ENCODE measurements at places on chromosomes 5 and 9. TPM values are rescaled to one million over a fixed set of nuclear protein-coding genes. Genes with fewer than 3 reads are reported as not detected.

GRCh38 chr5:14685757-14686156 is 21.2 kb downstream of the OTULIN start:
- no peak for DNase-seq

GRCh38 chr9:83523684-83524083 is 14.5 kb downstream of the FRMD3 start:
- no peak for DNase-seq

- DNase-seq: no peak
Measured at GRCh38 chr9:83313781-83314180, 224.4 kb downstream of the FRMD3 start.

DNA sequence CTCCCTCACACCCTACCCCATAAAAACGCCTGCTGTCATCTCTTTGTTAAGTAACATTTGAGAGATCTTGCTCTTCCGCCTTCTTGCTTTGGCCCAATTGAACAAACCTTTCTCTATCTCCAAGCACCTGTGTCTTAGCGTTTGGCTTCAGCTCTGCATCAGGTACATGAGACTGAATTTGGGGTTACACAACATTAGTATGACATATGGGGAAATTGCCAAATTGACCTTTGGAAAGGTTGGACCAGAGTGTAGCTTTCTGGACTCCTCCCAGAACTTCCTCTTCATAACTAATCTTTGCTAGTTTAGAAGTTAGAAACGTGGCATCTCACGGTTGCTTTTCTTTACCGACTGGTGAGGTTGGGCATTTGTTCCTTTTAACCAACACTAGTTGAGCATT is 3.5 kb upstream of the EXOSC3 start:
- no peak for DNase-seq

- DNase-seq: peak; percentile 57
Measured at GRCh38 chr9:136525841-136526499, 19.9 kb downstream of the NOTCH1 start.

DNA sequence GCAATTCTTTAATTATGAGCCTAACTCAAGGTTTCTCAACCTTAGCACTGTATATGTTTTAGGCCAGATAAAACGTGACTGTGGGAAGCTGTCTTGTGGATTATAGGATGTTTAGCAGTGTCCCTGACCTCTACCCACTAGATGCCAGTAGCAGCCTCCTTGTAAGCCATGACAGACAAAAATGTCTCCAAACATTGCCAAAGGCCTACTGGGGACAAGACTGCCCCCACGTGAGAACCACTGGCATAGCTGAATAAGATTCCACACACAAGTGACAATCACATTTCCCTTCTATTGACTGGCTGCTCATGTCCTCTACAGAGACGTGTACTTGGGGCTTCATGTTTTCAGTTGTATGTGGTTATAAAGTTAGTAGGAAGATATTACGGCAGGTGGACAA is 55.4 kb downstream of the GOLM1 start:
- no peak for DNase-seq

DNA sequence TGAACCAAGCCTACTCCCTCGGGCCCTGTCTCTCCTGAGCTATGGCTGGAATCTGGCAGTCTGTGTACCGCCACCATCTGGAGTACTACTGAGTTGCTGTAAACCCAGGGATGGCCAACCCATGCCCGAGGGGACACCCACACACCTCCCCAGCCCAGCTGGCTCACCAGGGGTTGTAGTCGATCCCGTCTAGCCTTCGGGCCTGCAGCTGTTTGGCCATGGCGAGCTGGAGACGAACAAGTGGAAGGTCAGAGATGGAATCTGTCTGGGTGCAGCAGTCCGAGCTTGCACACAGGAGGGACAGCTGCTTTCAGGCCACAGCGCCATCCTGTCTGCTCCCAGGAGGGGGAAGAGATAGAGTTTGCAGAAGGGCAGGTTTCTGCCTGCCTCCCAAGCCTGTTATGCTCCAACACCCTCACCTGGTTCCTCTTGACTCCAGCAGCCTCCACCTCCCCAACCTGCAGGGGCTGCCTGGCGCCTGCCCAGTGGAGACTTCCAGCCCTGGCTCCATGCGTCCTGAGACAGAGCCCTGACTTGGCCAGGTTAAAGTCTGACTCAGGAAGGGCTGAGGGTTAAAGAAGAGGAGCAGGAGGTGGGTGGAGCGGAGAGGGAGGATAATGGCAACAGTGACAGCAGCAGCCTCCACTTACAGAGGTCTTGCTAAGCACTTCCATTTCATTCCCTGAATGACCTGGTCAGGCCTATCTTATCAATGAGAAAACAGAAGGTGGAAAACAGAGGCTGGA is 15.8 kb upstream of the SPOUT1 start:
- no peak for DNase-seq

GRCh38 chr9:86413971-86414880 is 60.0 kb upstream of the TUT7 start:
- DNase-seq: no peak

DNA sequence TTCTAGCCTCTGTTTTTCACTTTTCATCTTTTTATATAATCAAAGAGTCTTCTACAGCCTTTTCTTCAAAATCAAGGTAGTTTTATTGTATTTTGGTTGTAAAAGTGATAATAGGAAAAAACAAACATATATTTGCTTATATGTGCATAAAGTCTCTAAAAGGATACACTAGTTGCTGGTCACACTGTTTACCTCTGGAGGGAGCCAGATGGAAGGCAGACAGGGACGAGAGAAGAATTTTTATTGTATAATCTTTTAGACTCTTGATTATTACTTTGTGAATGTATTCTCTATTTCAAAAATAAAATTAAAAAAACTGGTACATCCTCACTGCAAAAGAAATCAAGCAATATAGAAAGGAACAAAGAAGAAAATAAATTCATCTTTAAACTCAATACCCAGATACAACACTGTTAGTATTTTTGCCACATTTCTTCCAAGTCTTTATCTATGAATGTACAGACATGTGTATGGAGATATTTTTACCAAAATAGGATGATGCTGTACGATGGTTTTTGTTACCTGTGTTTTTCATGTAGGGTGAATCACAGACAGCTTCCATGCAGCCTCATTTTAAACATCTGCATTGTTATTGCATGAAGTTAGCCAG is 6.1 kb upstream of the RNF183 start:
- no peak for DNase-seq

GRCh38 chr9:117772960-117773359 is 68.8 kb downstream of the TLR4 start:
- DNase-seq: no peak

- no peak for DNase-seq
Measured at GRCh38 chr9:137237759-137238726, 3.0 kb upstream of the TUBB4B start.

DNA sequence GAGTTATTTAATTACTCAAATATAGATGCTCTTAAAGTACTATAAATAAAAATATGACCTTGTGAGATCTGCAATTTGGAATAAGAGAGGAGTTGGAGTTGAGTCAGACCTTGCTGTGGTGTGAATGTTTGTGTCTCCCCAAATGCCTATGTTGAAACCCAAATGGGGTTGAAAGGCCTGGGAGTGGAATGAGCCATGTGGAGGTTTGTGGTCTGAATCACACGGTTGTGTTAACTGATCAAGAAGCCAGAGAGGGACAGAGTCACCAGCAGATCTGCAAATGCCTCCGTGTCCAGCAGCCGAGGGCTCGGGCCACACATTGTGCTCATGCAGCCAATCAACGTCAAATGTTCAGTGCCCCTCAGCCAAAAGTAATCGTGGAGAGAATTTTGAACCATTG is 404.4 kb downstream of the ICE1 start:
- DNase-seq: no peak

DNA sequence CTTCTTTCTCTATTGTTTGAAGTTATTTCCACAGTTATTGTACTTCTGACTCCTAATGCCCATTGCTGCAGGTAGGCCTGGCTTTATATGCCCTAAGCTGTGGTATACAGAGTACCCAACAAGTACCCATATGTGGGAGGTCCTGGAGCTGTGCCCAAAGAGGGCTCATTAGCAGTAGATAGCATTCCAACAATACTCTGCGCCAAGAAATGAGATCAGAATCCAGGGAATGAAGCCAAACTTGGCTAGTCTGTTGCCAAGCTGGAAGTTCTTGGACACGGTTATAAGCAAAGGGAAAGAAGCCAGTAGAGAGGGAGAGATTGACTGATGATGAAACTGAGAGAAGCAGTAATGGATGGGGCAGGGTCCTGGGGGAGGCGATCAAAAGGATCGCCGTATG is 29.7 kb upstream of the FAM169A start:
- DNase-seq: peak; percentile 46

GRCh38 chr5:96961053-96961452 is 25.2 kb downstream of the LNPEP start:
- no peak for DNase-seq

TYRP1 gene
- polyA plus RNA-seq: 11.0 TPM

MYORG gene
- polyA plus RNA-seq: 1.3 TPM

PIP5K1B gene
- 23.3 TPM for polyA plus RNA-seq

MED10 gene
- polyA plus RNA-seq: 27.8 TPM

TMEM174 gene
- not detected for polyA plus RNA-seq

OR1J2 gene
- not detected for polyA plus RNA-seq

PCDHGB5 gene
- polyA plus RNA-seq: 1.6 TPM

LHX2 gene
- 0.23 TPM for polyA plus RNA-seq

LHX3 gene
- not detected for polyA plus RNA-seq

PGM5 gene
- polyA plus RNA-seq: 26.8 TPM

LVRN gene
- 1.0 TPM for polyA plus RNA-seq

STPG3 gene
- polyA plus RNA-seq: not detected
